Fibroblast of skin of left biceps (primary cell): ENCODE measurements at places on chromosomes 7 and 10.

DNA sequence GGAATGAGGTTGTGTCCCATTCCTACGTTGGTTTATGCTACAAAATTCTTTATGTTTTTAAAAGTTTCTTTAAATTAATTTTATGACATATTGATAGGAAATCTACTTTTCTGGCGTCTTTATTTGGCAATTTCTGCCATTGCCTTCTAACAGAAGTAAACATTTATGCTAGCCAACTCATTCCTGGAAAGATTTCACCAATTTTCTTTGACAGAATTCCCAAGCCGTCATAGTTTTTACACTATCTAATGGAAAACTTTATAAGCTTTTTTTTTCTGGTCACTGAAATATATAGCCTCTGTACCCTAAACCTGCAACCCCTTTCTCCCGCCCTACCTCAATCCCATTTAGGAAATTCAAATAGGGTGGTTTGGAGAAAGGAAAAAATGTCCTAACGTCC lies 6.1 kb upstream of the TCAF1 start:
- DNase-seq = no peak

GRCh38 chr10:92756201-92757065 lies 66.7 kb downstream of the HHEX start:
- DNase-seq = no peak

- DNase-seq = no peak
Measured at GRCh38 chr7:130154131-130154500, 51.1 kb downstream of the TMEM209 start.

DNA sequence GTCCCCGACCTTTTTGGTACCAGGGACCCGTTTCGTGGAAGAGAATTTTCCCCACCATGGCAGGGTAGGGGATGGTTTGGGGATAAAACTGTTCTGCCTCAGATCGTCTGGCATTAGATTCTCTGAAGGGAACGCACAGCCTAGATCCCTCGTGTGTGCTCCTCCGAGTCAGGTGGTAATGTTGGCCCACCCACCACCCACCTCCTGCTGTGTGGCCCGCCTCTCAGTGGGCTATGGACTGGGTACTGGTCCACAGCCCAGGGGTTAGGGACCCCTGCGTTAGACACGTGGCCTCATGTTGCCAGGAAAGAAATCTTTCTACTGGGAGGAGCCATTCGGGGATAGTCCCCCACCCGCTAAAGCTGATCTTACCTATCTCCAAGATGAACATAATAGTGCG lies 27.0 kb downstream of the PFKFB3 start:
- DNase-seq = no peak

- DNase-seq = no peak
Measured at GRCh38 chr7:111029141-111029572, 61.8 kb upstream of the LRRN3 start.
